ENCODE measurements at places on chromosomes 16 and 17. TPM values are rescaled to one million over a fixed set of nuclear protein-coding genes. Genes with fewer than 3 reads are reported as not detected.
A peak's percentile ranks its signal among the peaks of the same experiment; 100 is the strongest.

BEAN1 gene
- total RNA-seq, result not detected

MLKL gene
- total RNA-seq, result 26.5 TPM

ENPP7 gene
- total RNA-seq, result not detected

THRA gene
- 29.6 TPM for total RNA-seq

REXO5 gene
- 7.4 TPM for total RNA-seq

MYH2 gene
- not detected for total RNA-seq

SLC47A1 gene
- total RNA-seq, result 0.90 TPM

DNA sequence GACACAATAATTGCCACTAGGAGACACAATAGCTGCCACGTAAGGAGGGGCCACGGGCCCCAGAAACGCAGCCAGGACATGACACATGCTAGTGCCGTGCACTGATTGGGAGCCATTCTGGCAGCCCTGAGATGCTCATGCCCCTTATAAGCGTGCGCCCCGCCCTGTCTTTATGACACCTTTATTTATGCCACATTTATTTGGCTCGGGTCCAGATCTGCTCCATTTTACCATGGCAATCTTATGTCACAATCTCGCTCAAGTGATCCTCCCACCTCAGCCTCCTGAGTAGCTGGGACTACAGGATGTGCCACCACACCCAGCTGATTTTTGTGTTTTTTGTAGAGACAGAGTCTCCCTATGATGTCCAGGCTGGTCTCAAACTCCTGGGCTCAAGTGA, 43.8 kb upstream of the NF1 start:
- no peak for DNase-seq
- H3K4me1 ChIP-seq, result no peaks in the 10 kb centered on the region
- no peaks in the 10 kb centered on the region for H3K27me3 ChIP-seq
- H3K4me3 ChIP-seq, result no peak overlapping the region

GRCh38 chr16:47492428-47493377, 31.6 kb downstream of the PHKB start:
- no peaks in the 10 kb centered on the region for H3K27me3 ChIP-seq
- no peak overlapping the region for H3K4me3 ChIP-seq
- no peak for DNase-seq
- no peaks in the 10 kb centered on the region for H3K36me3 ChIP-seq
- H3K27ac ChIP-seq, result no peak overlapping the region

- no peaks in the 10 kb centered on the region for H3K36me3 ChIP-seq
- H3K4me1 ChIP-seq, result peaks cover 27% of the 10 kb centered on the region
- H3K27me3 ChIP-seq, result no peaks in the 10 kb centered on the region
- peak overlapping the region; percentile 50 for H3K27ac ChIP-seq
- DNase-seq, result peak; percentile 93
Measured at GRCh38 chr17:8192070-8192815, 2.3 kb upstream of the BORCS6 start.

DNA sequence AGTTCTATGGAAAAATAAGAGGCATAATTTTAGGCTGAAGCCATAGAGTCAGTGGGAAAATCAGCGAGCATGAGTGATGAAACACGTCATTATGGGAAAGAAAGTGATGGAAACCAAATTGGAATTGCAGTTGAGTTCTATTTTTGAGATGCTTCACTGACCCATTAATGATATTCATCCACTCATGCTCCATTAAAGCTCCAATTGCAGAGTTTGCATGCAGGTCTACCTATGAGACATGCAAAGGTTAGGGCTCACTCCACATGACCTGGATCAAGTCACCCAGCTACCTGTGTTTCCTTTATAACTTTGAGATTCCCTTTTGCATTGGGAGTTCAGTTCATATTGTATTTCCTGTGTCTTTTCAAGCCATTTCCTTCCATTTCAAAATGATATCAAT, 8.0 kb upstream of the KRTAP2-4 start:
- no peak overlapping the region for H3K4me3 ChIP-seq
- no peaks in the 10 kb centered on the region for H3K27me3 ChIP-seq
- DNase-seq, result no peak
- H3K4me1 ChIP-seq, result no peaks in the 10 kb centered on the region
- H3K36me3 ChIP-seq, result no peaks in the 10 kb centered on the region

DNA sequence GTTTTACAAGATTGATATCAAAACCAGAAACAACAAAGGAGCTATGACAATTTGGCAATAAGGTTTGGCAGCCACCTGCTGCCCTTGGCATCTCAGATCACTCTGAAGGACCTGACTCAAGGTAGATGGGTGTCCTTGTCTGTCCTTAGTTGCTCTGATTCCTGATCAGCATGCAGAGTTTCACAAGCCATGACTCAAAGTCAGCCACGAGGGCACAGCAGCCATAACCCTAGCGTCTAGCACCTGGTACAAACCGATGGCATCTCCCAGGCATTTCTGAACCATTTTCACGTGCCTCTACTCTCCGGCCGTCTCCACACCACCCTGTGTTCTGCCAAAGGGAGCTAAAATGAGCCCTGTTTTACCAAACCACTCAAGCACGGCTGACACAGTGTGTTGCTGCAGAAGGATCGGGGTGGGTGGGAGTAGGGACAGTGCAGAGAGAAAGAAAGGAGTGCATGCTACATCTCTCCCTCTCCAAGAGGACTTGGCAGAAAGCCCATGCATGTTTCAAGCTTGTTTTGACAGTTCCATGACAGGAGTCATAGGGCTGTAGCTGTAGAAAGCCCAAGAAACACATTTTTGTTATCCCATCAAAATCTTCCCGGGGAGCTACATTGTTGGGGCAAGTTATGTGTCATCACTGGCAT, 297.3 kb downstream of the ABCC12 start:
- no peaks in the 10 kb centered on the region for H3K36me3 ChIP-seq
- no peak overlapping the region for H3K4me3 ChIP-seq
- H3K4me1 ChIP-seq, result no peaks in the 10 kb centered on the region

DNA sequence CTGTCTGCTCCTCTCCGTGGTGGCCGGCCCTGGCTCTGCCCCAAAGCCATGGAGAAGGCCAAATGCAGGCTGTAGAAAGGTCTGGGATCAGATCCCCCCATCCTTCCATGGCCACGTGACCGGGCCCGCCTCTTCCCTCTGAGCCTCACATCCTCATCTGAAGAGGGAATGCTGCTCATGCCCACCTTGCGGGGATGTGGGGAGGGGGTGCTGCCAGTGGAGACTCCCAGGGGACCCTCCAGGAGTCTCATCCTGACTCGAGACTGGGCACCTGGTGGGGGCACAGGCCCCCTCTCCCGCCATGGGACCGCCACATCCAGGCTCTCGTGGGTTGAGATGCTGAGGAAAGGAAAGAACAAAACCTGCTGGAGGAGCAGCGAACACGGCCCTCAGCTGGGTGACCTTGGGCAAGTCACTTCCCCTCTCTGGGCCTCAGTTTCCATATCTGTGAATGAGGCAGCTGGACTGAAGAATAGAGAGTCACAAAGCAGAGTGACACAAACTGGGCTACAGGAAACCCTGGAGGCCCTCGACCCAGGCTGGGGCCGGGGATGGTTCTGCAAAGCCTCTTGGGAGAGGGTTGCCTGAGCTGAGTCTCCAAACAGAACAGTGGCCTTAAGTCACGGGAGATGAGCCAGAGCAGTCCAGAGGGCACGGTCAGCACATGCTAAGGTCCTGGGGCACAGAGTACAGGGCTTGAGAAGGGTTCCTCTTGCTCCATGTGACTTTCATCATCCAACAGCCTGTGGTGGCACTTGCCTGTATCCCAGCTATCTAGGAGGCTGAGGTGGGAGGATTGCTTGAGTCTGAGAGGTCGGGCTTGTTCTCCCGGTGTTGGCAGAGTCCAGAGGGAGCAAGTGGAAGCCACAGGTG, 30.1 kb downstream of the SOCS1 start:
- no peaks in the 10 kb centered on the region for H3K4me1 ChIP-seq
- no peaks in the 10 kb centered on the region for H3K27me3 ChIP-seq
- H3K4me3 ChIP-seq, result no peak overlapping the region
- no peaks in the 10 kb centered on the region for H3K36me3 ChIP-seq
- no peak overlapping the region for H3K27ac ChIP-seq

DNA sequence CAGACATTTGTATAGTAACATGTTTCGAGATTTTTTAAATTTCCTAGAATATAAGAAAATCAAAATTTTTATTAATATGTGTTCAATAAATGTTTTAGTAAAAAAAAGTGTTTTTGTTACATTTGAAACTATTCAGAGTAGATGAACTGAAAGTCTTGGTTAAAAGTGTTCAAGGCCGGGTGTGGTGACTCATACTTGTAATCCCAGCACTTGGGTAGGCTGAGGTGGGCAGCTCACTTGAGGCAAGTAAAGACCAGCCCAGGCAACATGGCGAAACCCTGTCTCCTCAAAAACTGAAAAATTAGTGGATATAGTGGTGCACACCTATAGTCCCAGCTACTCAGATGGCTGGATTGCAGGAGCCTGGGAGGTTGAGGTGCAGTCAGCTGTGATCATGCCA, 16.8 kb upstream of the PHKG2 start:
- H3K36me3 ChIP-seq, result peaks cover 44% of the 10 kb centered on the region
- DNase-seq, result no peak
- H3K27ac ChIP-seq, result no peak overlapping the region
- H3K4me1 ChIP-seq, result no peaks in the 10 kb centered on the region
- H3K27me3 ChIP-seq, result no peaks in the 10 kb centered on the region
- H3K4me3 ChIP-seq, result no peak overlapping the region

DNA sequence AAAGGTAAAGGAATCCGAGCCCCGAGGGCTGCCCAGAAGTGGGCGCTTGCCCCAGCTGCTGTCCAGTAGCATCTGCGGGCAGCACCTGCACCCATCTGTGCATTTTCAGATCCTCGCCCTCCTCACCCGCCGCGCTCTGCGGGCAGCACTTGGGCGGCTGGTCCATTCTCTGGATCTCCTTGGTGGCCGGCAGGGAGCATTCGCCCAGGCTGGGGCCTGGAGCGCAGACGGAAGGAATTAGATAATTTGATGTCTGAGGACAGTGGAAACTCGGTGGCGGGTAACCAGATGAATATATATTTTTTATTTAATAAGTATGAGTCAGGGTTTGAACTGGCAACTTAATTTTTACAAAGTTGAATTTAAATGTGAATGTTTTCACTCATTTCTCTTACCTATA, 88.5 kb downstream of the NPIPB11 start:
- peak overlapping the region; percentile 37 for H3K27ac ChIP-seq
- H3K4me1 ChIP-seq, result peaks cover 15% of the 10 kb centered on the region
- H3K36me3 ChIP-seq, result no peaks in the 10 kb centered on the region
- H3K27me3 ChIP-seq, result no peaks in the 10 kb centered on the region
- H3K4me3 ChIP-seq, result no peak overlapping the region

- no peak overlapping the region for H3K27ac ChIP-seq
- H3K4me3 ChIP-seq, result peak overlapping the region; percentile 79
- DNase-seq, result peak; percentile 55
- no peaks in the 10 kb centered on the region for H3K36me3 ChIP-seq
- H3K27me3 ChIP-seq, result no peaks in the 10 kb centered on the region
- H3K4me1 ChIP-seq, result peaks cover 12% of the 10 kb centered on the region
Measured at GRCh38 chr17:4833941-4834680, 971 bp downstream of the MINK1 start.

GRCh38 chr17:61583660-61584264, 7.3 kb downstream of the NACA2 start:
- H3K4me3 ChIP-seq, result no peak overlapping the region
- no peak overlapping the region for H3K27ac ChIP-seq
- H3K4me1 ChIP-seq, result no peaks in the 10 kb centered on the region
- DNase-seq, result no peak

- no peaks in the 10 kb centered on the region for H3K4me1 ChIP-seq
- no peak overlapping the region for H3K4me3 ChIP-seq
- no peak overlapping the region for H3K27ac ChIP-seq
- no peaks in the 10 kb centered on the region for H3K36me3 ChIP-seq
- no peak for DNase-seq
- H3K27me3 ChIP-seq, result no peaks in the 10 kb centered on the region
Measured at GRCh38 chr17:74128456-74129211, 74.8 kb upstream of the RPL38 start.

- DNase-seq, result no peak
- no peak overlapping the region for H3K4me3 ChIP-seq
- H3K27ac ChIP-seq, result no peak overlapping the region
- no peaks in the 10 kb centered on the region for H3K36me3 ChIP-seq
- H3K27me3 ChIP-seq, result no peaks in the 10 kb centered on the region
- H3K4me1 ChIP-seq, result no peaks in the 10 kb centered on the region
Measured at GRCh38 chr16:71172481-71173207, 57.9 kb downstream of the HYDIN start.

DNA sequence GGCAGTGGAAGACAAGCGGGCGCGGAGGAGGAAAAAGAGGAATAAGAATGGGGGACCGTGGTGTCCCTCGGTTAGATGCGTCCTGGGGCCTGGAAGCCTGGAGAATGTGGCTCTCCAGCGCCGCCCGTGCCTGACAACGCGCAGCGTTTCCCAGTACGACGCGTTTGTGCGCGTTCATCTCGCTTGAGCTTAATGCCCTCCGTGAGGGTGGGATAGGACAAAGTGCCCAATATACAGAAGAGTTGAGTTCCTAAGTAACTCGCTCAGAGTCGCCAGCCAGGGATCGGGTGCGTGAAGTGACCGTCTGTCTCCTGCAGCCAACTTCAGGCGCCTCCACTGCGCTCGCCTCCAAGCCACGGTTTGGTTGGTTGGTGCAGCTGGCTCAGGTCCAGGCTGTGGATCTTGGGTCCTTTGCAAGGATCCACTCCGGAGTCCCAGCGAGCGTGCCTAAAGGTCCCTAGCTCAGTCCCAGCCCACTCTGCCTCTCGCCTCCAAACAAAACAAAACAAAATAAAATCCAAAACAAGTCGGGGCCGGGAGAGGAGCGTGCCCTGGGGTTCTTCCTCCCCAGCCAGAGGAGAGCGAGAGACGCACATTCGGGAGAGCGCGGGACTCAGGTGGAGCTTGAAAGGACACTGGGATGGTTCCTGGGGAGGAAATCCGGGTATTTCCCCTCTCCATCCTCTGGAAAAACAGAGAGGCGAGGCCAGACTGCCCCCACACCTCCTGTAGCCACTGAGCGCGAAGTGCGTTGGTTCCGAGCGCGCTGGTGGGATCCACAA, 974 bp downstream of the GALR2 start:
- peaks cover 72% of the 10 kb centered on the region for H3K27me3 ChIP-seq
- peaks cover 16% of the 10 kb centered on the region for H3K4me1 ChIP-seq

DNA sequence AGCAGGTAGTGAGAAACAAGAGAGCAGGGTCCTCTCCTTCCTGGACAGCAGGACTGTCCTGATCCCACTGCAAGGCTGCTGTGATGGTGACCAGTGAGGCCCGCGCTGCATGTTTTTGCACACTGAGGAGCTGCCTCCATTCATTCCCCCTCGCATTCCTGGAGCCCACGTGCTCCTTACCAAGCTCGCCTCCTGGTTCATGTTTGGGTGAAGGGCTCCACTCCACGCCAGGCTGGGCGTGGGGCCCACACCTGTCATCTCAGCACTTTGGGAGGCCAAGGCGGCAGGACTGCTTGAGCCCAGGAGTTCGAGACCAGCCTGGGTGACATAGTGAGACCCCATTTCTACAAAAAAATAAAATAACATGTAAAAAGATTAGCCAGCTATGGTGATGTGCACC, 15.4 kb upstream of the FASN start:
- H3K27me3 ChIP-seq, result no peaks in the 10 kb centered on the region
- H3K27ac ChIP-seq, result no peak overlapping the region
- no peaks in the 10 kb centered on the region for H3K36me3 ChIP-seq
- H3K4me3 ChIP-seq, result no peak overlapping the region

DNA sequence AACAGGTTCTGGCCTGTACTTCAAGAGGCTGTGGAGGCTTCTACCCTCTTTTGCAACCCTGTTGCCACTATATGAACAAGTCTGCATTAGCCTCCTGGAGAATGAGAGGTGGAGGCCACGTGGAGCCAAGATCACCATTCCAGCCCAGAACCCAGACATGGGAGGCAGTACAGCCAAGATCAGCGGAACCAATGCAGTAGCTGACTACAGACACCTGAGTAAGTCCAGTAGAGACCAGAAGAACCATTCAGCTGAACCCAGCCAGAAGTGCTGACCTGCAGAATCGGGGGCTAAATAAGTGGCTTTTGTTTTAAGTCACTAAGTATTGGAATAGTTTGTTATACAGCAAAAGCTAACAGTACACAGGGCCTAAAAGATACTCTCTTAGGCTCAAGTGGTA, 12.1 kb downstream of the FAM20A start:
- peaks cover 3% of the 10 kb centered on the region for H3K27me3 ChIP-seq
- no peaks in the 10 kb centered on the region for H3K36me3 ChIP-seq
- no peak overlapping the region for H3K4me3 ChIP-seq
- H3K27ac ChIP-seq, result no peak overlapping the region
- no peaks in the 10 kb centered on the region for H3K4me1 ChIP-seq
